ENCODE measurements at places on chromosomes 3 and 15.

DNA sequence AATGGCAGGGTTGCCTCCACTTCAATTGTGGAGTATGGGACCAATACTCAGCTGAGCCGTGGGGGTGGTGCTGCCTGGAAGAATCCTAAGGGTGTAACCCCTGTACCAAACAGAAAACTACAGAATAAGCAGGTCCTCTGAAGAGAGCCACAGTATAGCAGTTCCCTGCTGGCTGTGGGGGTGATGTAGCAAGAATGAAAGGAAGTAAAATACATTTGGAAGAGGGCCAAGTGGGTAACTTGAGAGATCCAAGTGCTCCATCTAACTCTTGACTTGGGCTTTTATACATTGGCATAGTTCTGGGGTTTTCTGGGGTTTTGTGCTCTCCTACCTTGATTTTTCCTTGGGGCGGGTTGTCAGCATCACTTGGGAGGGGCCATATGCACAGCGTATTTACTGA lies 341.4 kb downstream of the OTOL1 start:
- DNase-seq, result no peak

DNA sequence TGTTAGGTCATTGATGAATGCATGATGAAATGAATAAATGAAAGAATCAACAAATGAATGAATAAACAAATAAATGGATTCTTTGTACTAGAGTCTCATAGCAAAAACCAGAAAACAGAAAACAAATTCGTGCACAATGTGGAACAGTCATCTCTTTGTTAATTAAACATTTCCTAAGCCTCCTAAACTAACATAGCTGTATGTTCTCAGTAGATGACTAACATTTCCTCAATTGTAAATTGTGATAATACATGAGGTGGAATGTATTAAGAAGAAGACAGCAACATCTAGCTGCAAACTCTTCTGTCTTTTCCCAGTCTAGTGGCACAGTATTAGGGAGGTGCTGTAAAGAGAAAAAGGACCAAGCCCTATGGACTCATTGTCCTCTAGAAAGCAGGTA lies 1021.0 kb downstream of the MCTP2 start:
- DNase-seq, result no peak

DNA sequence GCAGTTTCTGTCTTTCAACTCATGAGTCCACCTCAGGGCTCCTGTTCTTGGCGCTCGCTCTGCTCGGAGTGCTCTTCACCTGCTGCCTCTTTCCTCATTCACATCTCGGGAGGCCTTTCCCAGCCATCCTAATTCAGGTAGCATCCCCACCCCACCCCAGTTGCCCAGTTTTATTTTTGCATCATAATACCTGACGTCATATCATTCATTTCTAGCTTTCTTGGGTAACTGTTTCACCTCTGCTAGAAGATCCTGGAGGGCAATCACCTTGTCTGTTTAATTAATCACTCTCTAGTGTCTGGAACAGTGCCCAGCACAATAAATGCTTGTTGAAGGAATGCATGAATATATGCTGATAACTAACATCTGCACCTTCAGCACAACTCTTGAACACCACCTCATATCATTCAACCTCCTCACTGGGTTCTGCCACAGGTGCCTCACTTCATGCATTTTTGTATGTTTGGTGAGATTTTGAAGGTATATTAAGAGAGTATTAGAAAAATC lies 7.6 kb downstream of the NUSAP1 start:
- no peak for DNase-seq

DNA sequence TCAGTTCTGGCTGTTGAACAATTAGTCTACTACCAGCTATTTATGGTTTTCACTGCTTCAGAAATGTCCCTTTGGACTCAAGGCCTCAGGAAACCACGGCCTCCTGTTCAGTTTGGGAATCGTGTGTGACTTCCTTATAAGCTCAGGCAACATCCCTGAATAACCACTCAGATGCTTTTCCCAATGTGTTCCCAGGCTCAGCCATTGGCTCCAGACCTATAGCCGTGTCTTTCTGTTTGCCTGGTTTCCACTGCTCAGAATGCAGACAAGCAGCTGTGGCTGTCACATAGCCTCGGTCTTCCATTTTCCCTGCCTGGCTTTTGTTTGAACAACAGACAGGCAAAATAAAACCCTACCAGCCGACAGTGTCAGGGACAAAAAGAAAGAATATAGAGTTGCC lies 63.2 kb upstream of the ATP2B2 start:
- no peak for DNase-seq

- no peak for DNase-seq
These were observed 632.2 kb downstream of the FOXP1 start for GRCh38 chr3:70951316-70951715.

GRCh38 chr3:39103324-39103693 lies 4.1 kb downstream of the GORASP1 start:
- no peak for DNase-seq

DNA sequence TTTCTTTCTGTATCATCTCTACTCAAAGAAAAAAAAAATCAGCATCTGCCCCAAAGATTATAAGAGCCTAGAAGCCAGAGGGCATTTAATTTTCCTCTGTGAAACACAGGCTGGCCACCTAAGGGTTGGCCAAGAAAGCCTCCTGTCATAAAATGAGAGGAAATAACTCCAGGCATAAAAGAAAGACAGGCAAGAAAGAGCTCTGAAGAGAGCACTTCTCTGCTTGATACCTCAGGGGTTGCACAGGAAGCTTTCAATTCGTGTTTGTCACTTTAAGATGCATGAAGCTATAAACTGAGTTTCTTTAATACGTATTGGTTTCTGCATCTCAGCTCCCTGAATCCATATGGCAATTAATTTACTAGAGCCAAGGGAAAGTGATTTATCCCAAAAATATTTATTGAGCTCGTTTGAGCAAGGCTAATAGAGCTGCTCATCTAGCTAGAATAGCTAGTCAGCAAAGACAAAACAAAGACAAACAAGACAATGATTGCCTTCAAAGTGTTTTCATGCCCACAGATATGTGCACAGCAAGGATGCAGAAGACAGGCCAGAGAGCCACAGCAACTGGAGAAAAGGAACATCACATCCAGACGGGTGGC lies 35.5 kb downstream of the ATP8B4 start:
- no peak for DNase-seq

- DNase-seq, result no peak
These were observed 423.0 kb upstream of the THBS1 start for GRCh38 chr15:39157882-39158281.

DNA sequence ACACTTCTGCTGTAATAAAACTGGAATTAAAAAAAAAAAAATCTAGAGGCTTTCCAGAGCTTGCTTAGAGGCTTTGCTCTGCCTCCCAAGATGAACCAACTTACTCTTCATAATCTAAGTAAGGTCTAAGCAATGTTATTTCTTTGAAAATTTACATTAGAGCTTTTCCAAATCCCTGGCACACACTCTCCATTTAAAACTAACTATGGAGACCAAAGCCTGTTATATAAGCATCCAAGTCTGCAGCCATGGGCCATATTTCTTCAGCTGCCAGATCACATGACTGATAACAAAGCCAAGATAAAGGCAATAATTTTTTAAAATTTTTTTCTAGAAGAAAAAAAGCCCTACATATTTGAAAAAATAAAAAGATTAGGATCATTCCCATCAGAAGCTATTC lies 55.0 kb upstream of the ARHGEF3 start:
- DNase-seq, result no peak

DNA sequence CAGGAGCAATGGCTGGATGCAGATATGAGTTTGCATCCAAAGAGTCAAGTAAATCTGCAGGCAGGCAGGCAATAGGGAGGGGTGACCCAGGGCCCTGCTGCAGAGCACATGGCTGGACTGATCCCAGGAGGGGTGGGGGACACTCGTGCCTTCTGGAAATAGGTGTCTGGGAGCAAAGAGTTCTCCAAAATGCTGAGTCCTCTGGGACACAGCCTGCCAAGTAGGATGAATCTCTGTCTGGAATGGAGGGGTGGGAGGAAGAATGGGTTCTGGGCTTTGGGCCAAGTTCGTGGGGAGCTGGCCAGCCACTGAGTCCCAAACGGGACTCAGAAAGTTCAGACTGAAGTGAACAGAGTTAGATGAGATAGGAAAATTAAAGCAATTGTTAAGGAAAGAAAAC lies 214.5 kb downstream of the MTHFS start:
- DNase-seq, result no peak

DNA sequence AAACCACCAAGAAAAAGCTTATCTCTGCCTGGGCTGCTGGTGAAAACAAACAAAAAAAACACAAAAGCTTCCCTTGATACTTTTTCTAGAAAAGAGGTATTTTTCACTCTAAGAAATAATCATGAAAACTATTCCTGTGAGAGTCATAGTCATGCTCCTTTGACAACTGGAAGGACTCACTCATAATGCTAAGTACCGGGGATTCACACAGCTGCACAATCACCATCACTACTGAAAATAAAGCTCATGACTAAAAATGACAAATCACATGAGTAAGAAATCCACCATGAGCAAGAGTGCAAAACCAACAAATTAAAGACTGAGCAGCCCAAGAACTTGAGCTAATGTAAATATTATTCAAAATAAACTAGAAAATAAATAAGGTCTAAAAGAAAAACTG lies 10.6 kb upstream of the POU1F1 start:
- DNase-seq, result no peak

DNA sequence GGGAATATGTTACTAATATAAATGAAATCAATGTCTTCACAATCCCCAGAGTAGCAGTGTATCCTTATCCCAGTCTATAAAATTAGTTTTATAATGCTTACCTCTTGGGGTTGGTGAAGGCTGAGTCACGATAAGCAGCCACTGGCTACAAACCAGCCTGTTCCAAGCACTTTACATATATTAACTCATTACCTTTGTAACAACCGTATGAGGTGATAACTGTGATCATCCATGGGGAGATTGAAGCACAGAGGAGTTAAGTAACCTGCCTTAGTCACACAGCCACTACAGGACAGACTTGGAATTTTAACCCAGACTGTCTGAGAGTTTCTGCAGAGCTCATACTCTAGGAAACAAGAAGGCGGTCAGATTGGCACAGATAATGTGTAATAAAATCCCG lies 43.3 kb upstream of the MITF start:
- DNase-seq, result no peak

GRCh38 chr15:39922462-39923092 lies 2.5 kb upstream of the GPR176 start:
- DNase-seq, result no peak

DNA sequence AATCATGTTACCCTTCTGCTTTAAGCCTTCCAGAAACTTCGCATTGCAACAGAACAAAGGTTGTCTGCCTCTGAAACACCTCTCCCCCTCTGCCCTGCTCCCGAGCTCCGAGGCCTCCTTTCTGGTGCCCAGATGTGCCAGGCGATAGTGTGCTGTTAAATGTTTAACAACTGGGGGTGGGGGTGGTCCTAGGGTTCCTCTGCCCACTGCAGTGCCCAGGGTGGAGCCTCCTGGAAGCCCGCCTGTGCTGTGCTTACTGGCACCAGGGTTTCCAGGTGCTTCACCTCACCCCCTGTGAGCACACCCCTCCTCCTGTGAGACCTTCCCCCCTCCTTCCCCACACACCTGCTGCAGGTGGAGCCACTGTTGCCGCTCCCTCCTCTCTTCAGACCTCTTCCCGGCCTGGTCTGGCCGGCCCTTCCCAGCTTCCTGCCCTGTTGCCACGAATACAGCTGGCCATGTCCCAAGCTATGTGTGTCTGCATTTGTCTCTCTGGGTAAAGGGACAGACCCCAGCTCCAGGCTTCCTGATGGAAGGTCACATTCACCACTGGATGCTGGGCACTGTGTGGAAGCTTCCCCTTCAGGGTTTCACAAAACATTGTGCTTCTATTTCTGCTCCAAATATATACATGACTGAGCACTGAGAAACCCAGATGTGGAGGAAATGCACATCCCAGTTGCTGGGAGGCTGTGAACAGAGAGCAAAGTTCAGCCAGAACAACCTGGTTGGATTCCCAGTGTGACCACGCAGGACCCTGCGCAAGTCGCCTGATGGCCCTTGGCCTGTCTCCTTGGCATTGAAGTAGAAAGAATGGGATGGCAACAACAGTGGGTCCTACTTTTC lies 37.2 kb downstream of the MGLL start:
- DNase-seq, result no peak

- no peak for DNase-seq
These were observed 331.0 kb upstream of the ROPN1 start for GRCh38 chr3:124322966-124323365.

GRCh38 chr3:177789500-177789899 lies 592.2 kb upstream of the TBL1XR1 start:
- no peak for DNase-seq

DNA sequence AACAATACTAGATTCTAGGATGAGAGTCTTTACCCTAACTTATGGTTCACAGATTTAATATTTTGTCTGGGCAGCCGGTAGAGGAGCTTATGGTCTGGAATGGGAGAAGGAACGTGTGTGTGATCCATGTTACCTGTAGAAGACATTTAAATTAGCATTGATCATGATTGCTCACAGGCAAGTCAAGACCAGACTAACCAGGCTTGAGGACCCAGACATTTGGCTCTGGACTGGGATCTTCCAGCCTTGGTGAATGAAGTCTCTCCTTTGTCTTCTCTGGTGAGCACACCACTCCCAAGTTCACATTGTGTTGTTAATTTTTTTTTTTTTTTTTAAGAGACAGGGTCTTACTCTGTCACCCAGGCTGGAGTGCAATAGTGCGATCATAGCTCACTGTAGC lies 11.7 kb downstream of the ABHD2 start:
- no peak for DNase-seq

DNA sequence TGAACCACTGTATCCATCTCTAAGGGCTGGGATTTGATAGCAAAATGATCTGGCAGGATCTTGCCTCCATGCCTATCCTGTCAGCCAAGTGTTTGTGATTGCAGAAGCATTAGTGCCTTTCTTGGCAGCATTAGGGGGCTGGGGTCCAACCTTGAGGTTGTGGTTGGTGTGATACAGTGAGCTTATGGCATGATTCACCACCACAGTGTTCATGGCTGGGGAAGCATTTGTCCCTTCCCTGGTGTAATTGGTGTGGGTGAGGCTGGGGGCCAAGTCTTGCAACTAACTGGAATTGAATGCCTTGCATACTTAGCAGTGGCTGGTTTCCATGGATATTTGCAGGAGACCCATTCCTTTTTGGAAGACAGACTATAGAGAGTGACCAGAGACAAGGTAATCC lies 271.0 kb upstream of the TBL1XR1 start:
- no peak for DNase-seq

GRCh38 chr3:31810991-31811433 lies 170.1 kb downstream of the OSBPL10 start:
- no peak for DNase-seq

GRCh38 chr3:136018876-136019275 lies 53.3 kb downstream of the PPP2R3A start:
- DNase-seq, result no peak
